T-cell (primary cell): ENCODE measurements at places on chromosomes 3 and 15. TPM values are rescaled to one million over a fixed set of nuclear protein-coding genes. Genes with fewer than 3 reads are reported as not detected.

DNA sequence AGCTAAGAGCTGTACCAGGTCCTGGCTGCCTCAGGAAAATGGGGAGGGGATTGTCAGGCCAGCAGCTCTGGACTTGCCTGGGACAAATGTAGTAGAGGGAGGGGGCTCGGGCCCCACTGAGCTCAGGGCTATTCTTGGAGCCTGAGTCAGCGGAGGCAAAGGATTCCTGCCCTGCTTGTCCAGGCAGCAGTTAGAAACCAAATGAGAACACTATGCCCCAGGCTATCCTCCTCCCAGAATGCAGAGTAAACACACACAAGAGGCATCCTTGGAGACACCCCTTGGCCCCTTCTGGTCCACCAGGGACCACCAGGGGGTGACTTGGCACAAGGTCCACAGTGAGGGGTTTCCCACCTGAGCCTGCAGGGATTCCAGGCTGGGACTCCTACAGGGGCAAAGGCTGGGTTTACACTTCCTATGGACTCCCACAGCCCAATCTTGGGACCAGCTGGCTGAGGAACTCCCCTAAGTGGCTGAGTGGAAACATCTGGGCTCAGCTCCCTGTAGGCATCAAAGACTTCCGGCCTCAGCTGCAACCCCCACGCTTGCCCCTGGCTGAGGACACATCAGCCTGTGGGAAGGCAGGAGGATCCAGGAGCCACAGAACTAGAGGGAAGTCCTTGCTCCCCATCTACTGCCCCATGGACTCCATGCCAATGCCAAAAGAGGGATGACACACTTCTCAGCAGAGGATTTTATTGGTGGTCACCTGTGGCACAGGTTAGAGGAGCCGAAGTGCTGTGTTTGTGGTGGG is 3.4 kb upstream of the COL7A1 start:
- DNase-seq, result no peak

IMPG2 gene
- total RNA-seq, result 0.88 TPM

BCHE gene
- total RNA-seq, result not detected

PYGO1 gene
- 0.10 TPM for total RNA-seq

DNA sequence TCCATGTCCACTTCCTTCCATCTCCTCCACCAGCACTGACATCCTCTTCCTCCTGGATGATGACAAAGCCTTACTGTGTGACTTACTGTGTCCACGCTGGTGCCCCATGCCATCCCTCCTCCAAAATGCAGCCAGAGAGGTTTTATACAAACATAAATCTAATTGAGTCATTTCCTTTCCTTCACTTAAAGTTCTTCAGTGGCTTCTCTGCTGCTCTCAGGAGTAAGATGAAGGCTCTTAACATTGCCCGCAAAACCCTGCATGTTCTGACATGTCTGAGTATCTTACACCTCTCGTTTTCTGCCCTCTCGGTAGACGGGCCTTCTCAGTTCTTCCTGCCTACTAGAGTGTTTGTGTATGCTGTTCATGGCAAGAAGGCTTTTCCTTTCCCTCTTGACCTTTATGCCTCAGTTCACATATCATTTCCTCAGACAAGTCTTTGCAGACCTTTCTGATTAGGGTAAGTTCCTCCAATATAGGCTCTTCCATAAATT is 175.5 kb downstream of the CFAP20DC start:
- no peak for DNase-seq

GRCh38 chr15:65829130-65829764 is 37.2 kb upstream of the DENND4A start:
- no peak for DNase-seq

CYP1A2 gene
- not detected for total RNA-seq

- no peak for DNase-seq
Measured at GRCh38 chr15:34768530-34768929, 13.7 kb upstream of the GJD2 start.

DNA sequence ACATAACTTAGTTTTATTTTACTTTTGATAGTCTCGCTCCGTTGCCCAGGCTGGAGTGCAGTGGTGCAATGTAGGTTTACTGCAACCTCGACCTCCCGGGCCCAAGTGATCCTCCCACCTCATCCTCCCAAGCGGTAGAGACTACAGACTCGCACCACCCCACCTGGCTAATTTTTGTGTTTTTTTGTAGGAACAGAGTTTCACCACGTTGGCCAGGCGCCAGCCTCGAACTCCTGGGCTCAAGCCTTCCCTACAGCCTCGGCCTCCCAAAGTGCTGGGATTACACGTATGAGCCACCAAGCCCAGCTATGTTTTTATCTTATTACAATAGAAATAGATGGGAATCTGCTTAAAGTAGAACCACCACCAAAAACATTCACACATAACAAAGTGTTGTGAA is 2.9 kb downstream of the RNU5A-1 start:
- DNase-seq, result no peak

- DNase-seq, result no peak
Measured at GRCh38 chr3:23698652-23699313, 107.0 kb upstream of the UBE2E1 start.

DNA sequence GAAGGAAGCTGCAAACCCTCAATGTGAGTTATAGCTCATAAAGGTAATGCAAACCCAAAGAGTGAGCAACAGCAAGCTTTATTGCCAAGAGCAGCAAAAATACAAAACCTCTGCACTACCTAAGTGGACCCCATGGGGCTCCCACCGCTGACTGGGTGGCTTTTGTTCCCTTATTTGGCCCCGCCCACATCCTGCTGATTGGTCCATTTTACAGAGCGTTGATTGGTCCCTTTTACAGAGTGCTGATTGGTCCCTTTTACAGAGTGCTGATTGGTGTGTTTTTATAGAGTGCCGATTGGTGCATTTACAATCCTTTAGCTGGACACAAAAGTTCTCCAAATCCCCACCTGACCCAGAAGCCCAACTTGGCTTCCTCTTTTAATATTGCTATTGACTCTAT is 154.5 kb upstream of the NSMCE3 start:
- DNase-seq, result no peak

DNA sequence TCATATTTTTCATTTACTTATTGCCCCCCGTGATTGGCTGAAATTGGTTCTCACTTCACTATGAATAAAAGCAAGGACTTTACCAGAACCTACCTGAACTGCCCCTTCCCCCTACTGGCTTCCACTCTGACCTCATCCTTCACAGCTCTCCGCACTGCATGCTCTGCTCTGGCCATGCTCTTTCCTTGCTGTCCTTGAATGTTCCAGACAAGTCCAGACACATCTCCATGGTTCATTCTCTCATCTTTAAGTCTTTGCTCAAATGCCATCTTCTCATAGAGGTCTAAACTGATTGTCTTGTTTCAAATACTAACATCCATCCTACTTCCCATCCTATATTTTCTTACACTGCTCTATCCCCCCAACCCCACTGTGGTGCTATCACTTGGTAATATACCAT is 129.4 kb downstream of the CHST2 start:
- DNase-seq, result no peak

DNA sequence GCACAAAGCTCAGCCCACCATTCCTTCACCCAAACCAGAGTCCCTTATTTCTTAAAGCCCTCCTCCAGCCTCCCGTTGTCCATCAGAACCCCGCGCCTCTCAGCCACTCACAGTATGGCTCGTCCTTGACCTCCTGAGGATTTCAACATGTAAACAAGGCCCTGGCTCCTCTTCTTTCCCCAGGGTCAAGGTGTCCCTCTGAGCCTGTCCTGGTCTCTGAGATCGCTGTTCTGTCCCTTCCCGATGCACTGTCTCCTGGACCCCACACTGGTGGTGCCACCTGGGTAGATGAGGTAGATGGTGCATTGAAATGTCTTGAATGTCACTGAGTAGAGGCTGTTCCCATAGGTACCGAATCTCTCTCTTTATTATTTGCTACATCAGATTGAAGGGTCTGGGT is 32.9 kb downstream of the MEX3B start:
- no peak for DNase-seq

DNA sequence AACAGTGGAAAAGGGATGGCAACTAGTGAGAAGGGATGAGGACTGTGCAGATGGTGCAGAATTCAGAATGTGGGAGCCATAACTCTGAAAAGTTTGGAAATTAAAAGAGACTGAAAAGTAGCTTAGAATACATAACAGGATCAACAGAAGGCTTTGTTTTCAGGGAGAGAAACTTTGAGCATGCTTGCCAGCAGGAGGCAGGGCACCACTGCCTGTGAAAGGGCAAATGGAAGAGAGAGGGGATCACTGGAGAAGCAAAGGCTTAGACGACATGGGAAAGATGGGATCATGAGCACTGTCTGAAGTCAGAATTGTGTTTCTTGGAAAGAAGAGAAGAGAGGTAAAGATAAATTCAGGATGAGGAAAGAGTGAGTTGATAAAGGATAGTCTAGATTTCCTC is 99.6 kb downstream of the ABI3BP start:
- no peak for DNase-seq

DNA sequence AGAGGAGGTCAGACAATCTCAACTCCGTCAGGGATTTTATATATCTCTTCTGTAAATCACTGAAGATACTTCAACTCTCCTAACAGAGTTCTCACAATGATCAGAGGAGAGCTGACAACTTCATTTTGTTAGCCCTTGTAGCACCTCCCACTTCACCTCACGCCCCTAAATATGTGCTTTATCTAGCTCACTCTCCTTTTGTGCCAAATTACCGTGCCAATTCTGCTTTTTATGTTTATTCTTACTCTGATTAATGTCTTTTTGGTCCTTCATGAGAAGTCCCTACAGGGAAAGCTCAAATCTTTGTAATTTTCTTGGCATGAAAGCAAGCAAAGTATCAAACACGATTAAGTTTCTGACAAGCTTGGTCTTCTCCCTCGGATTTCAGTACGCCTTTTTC is 636.1 kb upstream of the NAALADL2 start:
- no peak for DNase-seq

PARP15 gene
- 37.3 TPM for total RNA-seq

DNA sequence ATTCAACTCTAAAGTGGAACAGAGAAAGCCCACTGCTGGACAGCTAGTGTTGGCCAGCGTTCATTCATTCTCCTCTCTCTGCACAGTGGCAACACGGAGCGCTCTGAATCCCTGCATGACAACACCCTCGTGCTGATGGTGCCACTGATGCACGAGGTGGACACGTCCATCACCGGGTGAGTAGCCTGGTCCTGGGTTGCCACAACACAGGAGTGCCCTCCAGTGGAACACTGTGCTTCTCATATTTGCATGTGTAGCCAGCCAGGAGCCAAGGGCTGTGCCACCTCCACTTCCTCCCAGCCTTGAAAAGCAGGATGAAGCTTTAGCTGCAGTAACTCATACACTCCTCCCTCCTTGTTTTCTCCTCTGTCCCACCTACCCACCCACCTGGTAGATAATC is 120.0 kb upstream of the CTDSPL start:
- no peak for DNase-seq

SLC28A2 gene
- total RNA-seq, result not detected

DNA sequence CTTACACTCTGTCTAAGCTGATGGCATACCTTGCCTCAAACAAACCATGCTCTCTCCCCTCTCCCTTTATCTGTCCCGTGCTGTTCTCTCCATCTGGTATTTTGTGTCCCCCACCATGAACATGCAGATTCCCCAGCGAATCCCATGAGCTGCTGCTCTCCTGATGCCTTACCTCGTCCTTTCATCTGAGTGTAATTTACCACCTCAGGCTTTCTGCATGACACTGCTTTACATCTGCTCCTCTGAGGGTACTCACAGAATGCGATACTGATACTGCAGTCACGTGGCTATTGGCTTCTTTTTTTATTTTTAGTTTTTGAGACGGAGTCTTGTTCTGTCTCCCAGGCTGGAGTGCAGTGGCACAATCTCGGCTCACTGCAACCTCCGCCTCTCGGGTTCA is 341.7 kb downstream of the PTPRG start:
- no peak for DNase-seq

LSAMP gene
- not detected for total RNA-seq

DNA sequence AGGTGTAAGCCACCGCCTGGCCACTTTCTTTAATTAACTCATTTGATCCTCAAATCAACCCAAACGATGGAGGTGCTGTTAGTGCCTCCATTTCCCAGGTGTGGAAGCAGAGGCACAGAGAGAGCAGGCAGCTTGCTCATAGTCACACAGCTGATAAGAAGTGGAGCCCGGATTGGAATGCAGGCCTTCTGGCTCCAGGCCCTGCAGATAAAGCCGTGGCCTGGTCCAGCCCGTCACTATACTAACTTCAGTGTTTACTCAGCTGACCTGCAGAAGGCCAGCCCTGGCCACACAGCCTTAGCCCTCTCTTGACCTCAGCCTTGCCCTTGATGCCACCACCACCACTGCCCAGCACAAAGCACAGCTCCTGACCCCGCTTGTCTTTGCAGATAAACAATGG is 116.7 kb downstream of the NUP210 start:
- DNase-seq, result no peak

- no peak for DNase-seq
Measured at GRCh38 chr3:67241084-67241483, 243.0 kb downstream of the KBTBD8 start.

GRCh38 chr15:57406062-57406772 is 29.9 kb downstream of the CGNL1 start:
- no peak for DNase-seq

GRCh38 chr3:11711876-11712275 is 68.2 kb upstream of the VGLL4 start:
- DNase-seq, result no peak

GRCh38 chr3:150324788-150325187 is 83.3 kb upstream of the TSC22D2 start:
- DNase-seq, result no peak
